CD14-positive monocyte (primary cell): ENCODE measurements at places on chromosomes 2 and 18. TPM values are rescaled to one million over a fixed set of nuclear protein-coding genes. Genes with fewer than 3 reads are reported as not detected.
A peak's percentile ranks its signal among the peaks of the same experiment; 100 is the strongest.

DNA sequence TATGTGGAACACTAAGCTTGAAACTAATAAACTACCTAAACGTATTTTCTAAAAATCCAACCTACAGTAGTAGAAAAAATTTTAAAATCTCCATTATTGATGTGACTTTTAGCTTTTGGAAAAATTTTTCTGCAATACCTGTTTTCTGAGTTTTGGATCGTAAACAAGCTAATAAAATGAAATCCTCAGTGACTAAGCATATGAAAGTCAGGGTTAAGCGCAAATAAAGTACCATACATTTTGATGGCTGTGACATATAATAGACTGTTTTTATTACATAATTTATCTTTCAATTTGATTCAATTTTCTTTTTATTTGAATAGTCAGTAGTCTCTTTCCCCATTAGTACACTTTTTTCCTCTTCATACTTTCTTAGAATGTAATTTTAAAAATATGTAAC is 683.6 kb downstream of the NUP35 start:
- no peak overlapping the region for H3K27ac ChIP-seq
- H3K36me3 ChIP-seq = no peaks in the 10 kb centered on the region
- no peak for DNase-seq
- H3K4me1 ChIP-seq = no peaks in the 10 kb centered on the region
- H3K27me3 ChIP-seq = no peaks in the 10 kb centered on the region
- no peak overlapping the region for H3K4me3 ChIP-seq

DNA sequence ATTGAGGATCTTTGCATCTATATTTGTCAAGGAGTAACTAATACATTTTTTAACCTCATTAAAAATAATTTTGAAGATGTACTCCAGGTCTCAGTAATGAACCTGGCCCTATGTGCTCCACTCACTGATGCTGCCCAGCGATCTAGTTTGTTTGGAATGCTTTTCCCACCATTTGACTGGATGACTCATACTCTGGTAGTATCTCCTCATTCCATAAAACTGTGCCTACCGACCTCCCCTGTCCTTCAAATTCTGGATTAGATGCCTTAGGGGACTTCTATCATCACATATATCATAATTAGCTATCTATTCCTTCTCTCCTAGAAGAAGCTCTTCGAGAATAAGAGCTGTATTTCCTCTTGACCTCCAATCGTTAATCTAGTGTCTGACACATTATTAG is 83.8 kb downstream of the FAM117B start:
- H3K36me3 ChIP-seq = no peaks in the 10 kb centered on the region
- DNase-seq = no peak
- H3K4me3 ChIP-seq = no peak overlapping the region
- H3K27me3 ChIP-seq = no peaks in the 10 kb centered on the region

- no peaks in the 10 kb centered on the region for H3K4me1 ChIP-seq
- H3K4me3 ChIP-seq = no peak overlapping the region
- DNase-seq = no peak
- H3K36me3 ChIP-seq = no peaks in the 10 kb centered on the region
Observed at GRCh38 chr2:30514134-30514847, 67.2 kb downstream of the LCLAT1 start.

- H3K4me3 ChIP-seq = peak overlapping the region; percentile 96
- H3K36me3 ChIP-seq = no peaks in the 10 kb centered on the region
- peaks cover 26% of the 10 kb centered on the region for H3K27me3 ChIP-seq
- H3K27ac ChIP-seq = peak overlapping the region; percentile 30
- no peak for DNase-seq
- peaks cover 8% of the 10 kb centered on the region for H3K4me1 ChIP-seq
Observed at GRCh38 chr2:183079139-183079775, 710 bp downstream of the DUSP19 start.

DNA sequence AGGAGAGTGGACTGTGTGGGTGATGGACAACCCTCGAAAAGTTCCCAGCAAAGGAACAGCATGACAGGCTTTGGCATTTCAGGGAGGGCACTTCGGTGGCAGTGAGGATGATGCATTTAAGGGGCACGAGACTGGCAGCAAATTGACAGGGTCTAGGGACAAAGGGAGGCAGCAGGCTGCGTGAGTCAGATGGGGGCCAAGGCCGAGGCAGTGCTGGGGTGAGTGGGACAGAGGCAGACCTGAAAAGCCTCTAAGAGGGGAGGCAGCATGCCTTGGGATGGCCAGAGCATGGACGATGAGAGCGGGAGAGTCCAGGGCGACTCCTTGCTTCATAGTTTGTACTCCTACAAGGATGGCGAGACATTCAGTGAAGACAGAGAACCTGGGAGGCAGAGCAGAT is 49.5 kb upstream of the LYPD1 start:
- H3K27ac ChIP-seq = no peak overlapping the region
- H3K4me3 ChIP-seq = no peak overlapping the region
- no peaks in the 10 kb centered on the region for H3K4me1 ChIP-seq
- H3K36me3 ChIP-seq = no peaks in the 10 kb centered on the region
- DNase-seq = no peak
- no peaks in the 10 kb centered on the region for H3K27me3 ChIP-seq

- H3K4me3 ChIP-seq = no peak overlapping the region
- DNase-seq = no peak
- H3K27me3 ChIP-seq = no peaks in the 10 kb centered on the region
- H3K4me1 ChIP-seq = no peaks in the 10 kb centered on the region
Observed at GRCh38 chr2:3396920-3397559, 17.5 kb downstream of the TRAPPC12 start.

GRCh38 chr18:63553081-63553480 is 10.9 kb downstream of the SERPINB12 start:
- H3K27me3 ChIP-seq = no peaks in the 10 kb centered on the region
- peak; percentile 58 for DNase-seq
- H3K4me1 ChIP-seq = peaks cover 15% of the 10 kb centered on the region
- no peak overlapping the region for H3K4me3 ChIP-seq

- no peak overlapping the region for H3K4me3 ChIP-seq
- DNase-seq = no peak
- H3K27ac ChIP-seq = no peak overlapping the region
- no peaks in the 10 kb centered on the region for H3K36me3 ChIP-seq
Observed at GRCh38 chr2:102000813-102001766, 9.3 kb downstream of the IL1R2 start.

DNA sequence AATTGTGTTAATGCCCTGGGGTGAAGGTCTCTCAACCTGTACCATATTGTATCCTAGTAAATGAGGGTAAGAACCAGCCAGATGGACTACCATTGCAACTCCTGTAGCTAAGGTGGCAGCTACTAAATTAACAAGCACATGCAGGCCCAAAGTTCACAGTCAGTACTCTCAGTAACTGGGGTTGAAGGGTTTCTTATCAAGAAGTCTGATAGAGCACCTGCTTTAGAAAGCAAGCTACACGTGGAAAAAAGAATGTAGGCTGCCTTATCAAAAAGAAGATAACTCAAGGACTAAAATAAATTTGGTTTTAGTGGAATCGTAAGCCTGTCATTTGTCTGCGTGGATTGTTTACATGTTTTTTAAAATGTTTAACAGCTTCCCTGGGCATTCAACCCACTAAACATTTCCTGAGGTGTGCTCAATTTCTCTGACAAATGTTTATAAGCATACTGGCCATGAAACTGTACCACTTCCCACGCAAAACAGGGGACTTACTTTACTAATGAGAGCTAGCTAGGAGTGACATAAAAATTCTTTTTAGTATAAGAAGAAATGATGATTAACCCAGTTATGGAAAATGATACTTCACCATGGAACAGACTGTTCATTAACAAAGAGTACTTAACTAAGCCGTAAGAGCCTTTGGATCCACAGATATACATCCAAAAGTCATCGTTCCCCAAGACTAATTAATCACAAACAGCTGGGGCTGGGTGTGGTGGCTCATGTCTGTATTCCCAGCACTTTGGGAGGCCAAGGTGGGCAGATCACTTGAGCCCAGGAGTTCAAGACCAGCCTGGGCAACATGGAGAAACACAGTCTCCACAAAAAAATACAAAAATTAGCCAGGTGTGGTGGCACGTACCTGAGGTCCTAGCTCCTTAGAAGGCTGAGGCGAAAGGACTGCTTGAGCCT is 36.5 kb downstream of the LPIN2 start:
- peaks cover 60% of the 10 kb centered on the region for H3K4me1 ChIP-seq
- no peak overlapping the region for H3K27ac ChIP-seq
- no peaks in the 10 kb centered on the region for H3K36me3 ChIP-seq
- H3K27me3 ChIP-seq = no peaks in the 10 kb centered on the region

DNA sequence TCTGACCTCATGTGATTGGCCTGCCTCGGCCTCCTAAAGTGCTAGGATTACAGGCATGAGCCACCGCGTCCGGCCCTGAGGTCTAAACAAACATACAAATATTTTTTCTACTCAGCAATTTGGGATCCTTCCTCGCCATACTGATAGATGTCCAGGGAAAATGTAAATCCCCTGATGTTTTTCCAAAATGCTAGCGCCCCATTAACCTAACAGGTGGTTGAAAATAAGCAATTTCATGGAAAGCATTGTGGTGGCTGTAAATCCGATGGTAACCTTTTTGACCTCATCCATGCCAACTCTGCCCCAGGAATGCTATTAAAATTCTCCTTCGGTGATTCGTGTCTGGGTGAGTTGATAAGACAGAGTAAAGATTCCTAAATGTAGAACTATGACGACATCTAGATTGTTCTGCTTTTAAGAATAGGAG is 19.3 kb downstream of the GEMIN6 start:
- H3K36me3 ChIP-seq = peaks cover 34% of the 10 kb centered on the region
- no peak overlapping the region for H3K4me3 ChIP-seq
- no peak overlapping the region for H3K27ac ChIP-seq
- peaks cover 2% of the 10 kb centered on the region for H3K4me1 ChIP-seq
- DNase-seq = no peak
- H3K27me3 ChIP-seq = no peaks in the 10 kb centered on the region

DNA sequence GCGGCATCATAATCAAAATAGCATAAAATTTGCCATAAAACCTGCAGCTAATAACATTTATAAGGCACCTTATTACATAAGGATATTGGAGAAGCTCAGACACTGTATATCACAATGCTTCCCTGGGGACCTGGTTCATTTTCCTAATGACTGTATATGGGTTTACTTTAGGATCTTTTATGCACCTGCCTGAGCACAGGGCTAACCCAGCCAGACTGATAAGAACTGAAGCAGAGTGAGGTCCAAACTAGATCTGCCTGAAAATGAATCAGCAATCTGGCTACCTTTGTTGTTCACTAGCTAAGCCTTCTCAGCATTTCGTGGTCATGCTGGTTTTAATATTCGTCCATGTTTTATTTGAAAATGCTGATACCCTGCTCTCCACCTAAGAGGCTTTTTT is 1922.3 kb upstream of the CELF4 start:
- no peaks in the 10 kb centered on the region for H3K27me3 ChIP-seq
- H3K36me3 ChIP-seq = no peaks in the 10 kb centered on the region
- no peak for DNase-seq
- H3K27ac ChIP-seq = no peak overlapping the region
- no peaks in the 10 kb centered on the region for H3K4me1 ChIP-seq

- no peak overlapping the region for H3K27ac ChIP-seq
- DNase-seq = no peak
- H3K36me3 ChIP-seq = peaks cover 11% of the 10 kb centered on the region
Observed at GRCh38 chr18:62152844-62153243, 34.0 kb downstream of the PIGN start.

- H3K4me3 ChIP-seq = no peak overlapping the region
- H3K36me3 ChIP-seq = no peaks in the 10 kb centered on the region
- H3K4me1 ChIP-seq = no peaks in the 10 kb centered on the region
Observed at GRCh38 chr18:79590191-79591031, 89.2 kb upstream of the CTDP1 start.

DNA sequence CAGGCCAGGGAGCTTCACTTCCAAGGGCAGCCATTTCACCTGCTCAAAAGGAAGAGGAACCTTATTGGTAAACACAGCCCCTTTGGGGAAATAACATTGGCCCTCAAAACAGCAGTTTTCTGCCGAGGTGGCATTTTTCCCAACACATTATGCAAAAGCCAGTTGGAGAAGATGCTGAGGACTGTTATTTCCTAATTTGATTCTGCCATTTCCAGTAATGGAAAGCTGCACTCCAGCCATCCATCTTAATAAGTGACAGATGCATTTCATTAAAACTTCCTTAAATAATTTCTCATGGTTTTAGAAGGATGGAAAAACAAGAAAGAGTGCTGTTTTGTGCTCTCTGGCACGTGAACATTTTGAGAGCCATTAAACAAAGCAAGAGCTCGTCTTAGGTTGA is 55.9 kb upstream of the ALK start:
- H3K4me1 ChIP-seq = no peaks in the 10 kb centered on the region
- no peak for DNase-seq
- no peak overlapping the region for H3K4me3 ChIP-seq
- H3K27ac ChIP-seq = no peak overlapping the region

GRCh38 chr18:47985866-47986265 is 55.4 kb upstream of the SMAD2 start:
- H3K36me3 ChIP-seq = no peaks in the 10 kb centered on the region
- H3K4me3 ChIP-seq = no peak overlapping the region
- H3K4me1 ChIP-seq = peaks cover 54% of the 10 kb centered on the region
- peak overlapping the region; percentile 81 for H3K27ac ChIP-seq
- no peaks in the 10 kb centered on the region for H3K27me3 ChIP-seq

DNA sequence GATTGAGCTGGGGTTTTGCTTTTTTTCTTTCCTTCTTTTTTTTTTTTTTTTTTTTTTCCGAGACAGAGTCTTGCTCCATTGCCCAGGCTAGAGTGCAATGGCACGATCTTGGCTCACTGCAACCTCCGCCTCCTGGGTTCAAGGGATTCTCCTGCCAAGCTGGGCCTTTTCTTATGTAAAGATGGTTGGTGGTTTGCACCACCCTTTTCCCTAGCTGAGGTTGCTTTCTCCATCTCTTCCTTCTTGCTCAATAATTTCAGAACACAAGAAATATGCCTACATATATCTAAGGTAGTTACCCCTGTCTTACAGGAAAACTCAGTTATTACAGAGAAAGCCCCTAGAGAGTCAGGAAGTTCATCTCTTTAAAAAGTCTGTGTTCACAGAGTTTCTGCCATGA is 7.0 kb downstream of the TTC39C start:
- H3K36me3 ChIP-seq = peaks cover 5% of the 10 kb centered on the region
- H3K27me3 ChIP-seq = no peaks in the 10 kb centered on the region
- DNase-seq = no peak
- peak overlapping the region; percentile 42 for H3K27ac ChIP-seq

- H3K4me3 ChIP-seq = no peak overlapping the region
- no peaks in the 10 kb centered on the region for H3K36me3 ChIP-seq
- no peaks in the 10 kb centered on the region for H3K4me1 ChIP-seq
- H3K27ac ChIP-seq = no peak overlapping the region
- no peak for DNase-seq
- no peaks in the 10 kb centered on the region for H3K27me3 ChIP-seq
Observed at GRCh38 chr18:22488554-22488953, 70.8 kb upstream of the CTAGE1 start.

DNA sequence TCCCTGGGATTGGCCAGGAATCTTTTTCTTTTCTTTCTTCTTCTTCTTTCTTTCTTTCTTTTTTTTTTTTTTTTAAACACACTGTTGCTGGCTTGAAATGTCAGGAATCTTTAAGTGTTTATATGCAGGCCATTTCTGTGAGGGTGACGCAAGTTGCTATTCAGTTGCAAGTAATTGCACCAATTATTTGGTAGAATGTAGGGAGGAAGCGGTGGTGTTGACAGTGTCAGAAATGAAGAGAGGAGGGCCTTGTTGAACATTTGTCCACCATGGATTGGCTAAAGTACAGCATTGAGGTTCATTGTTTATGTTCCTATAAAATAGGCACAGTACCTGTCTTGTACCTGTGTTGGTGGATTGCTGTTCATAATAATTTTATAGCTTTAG is 6.5 kb downstream of the RPIA start:
- H3K27ac ChIP-seq = no peak overlapping the region
- no peaks in the 10 kb centered on the region for H3K27me3 ChIP-seq
- H3K4me1 ChIP-seq = peaks cover 11% of the 10 kb centered on the region
- peaks cover 44% of the 10 kb centered on the region for H3K36me3 ChIP-seq
- H3K4me3 ChIP-seq = no peak overlapping the region
- DNase-seq = no peak

The GKN2 gene
- polyA plus RNA-seq = not detected

The EVX2 gene
- not detected for polyA plus RNA-seq

The OR6B2 gene
- polyA plus RNA-seq = not detected in 2 replicates

The M1AP gene
- 1.00 TPM for polyA plus RNA-seq

The GULP1 gene
- polyA plus RNA-seq = not detected in 2 replicates

The MDH1B gene
- not detected for polyA plus RNA-seq

The MYO5B gene
- polyA plus RNA-seq = not detected
